ENCODE measurements at places on chromosomes 6 and 20. TPM values are rescaled to one million over a fixed set of nuclear protein-coding genes. Genes with fewer than 3 reads are reported as not detected.

The PRSS16 gene
- total RNA-seq = 13.5 TPM

DNA sequence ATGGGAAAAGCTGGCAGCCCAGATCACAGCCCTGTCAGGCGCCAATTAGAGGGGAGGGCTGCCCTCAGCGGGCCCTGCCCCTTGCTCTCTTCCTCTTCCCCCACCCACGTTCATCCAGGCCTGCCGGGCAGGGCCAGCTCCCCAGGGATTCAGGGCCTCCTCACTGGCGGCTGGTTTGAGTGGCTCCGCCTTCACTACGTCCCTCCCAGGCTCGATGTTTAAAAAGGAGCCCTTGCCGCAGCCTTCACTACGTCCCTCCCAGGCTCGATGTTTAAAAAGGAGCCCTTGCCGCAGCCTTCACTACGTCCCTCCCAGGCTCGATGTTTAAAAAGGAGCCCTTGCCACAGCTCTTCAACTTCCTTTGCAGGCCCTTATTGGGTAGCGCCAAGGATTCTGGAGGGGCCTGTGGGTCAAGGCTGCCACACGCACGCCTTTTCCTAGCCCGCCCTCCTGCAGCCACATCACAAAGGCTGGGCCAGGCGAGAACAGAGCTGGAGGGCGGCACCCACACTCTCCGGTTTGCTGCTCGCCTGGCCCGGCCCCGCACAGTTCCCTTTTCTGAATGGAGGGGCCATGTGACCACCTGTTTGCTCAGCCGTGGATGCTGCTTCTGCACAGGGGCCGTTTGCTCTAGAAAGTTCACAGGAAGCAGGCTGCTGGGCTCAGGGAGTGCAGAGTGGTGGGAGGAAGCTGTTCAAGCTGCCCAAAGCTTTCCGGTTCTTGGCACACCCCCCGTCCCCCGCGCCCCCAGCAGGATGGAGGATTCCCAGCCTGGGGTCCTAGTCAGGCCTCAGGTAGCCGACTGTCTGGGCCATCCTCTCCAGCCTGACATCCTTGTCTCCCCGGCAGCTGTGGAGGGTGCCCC, 1.6 kb downstream of the SLC17A9 start:
- DNase-seq = peak; percentile 77

- DNase-seq = no peak
Measured at GRCh38 chr6:46862381-46862780, 59.4 kb downstream of the ADGRF5 start.

DNA sequence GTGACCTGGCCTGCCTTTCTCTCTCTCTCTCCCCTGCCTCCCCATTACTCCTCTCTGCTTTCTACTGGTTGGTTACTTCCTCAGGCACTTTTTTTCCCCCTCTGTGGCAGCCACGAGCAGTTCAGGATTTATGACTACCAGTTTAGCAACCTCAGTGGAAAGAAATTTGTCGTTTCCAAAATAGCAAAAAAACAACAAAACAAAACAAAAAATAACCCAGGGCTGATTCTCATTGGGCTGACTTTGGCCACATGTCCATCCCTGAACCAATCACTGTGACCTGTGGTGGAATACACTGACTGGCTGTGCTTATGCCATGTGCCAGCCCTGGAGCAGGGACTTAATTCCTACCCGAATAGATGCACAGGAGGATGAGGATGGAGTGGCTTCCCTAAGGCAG, 137.4 kb downstream of the TFAP2C start:
- DNase-seq = no peak

GRCh38 chr6:41504466-41505121, 41.6 kb upstream of the FOXP4 start:
- DNase-seq = no peak

DNA sequence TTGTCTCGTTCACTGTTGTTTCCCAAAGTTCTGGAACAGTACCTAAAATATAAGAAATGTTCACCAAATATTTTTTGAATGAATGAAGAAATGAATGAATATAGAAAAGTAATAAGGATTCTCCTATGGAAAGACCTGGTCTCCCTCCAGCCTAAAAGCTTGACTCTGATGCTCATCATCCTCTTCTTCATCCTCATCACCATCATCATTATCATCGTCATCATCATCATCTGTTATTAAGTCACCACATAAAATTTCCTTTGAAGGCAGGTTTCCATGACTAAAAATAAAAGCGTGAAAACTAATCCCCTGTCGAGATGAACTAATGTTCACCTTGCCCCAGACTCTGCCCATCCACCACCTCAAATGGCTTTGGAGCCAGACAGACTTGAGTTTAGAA, 216.9 kb upstream of the PRND start:
- no peak for DNase-seq

Measured in transverse colon (tissue), 4 donors.